ENCODE measurements at places on chromosomes 11 and 22. TPM values are rescaled to one million over a fixed set of nuclear protein-coding genes. Genes with fewer than 3 reads are reported as not detected.

The RAB38 gene
- 1.8 TPM for total RNA-seq

DNA sequence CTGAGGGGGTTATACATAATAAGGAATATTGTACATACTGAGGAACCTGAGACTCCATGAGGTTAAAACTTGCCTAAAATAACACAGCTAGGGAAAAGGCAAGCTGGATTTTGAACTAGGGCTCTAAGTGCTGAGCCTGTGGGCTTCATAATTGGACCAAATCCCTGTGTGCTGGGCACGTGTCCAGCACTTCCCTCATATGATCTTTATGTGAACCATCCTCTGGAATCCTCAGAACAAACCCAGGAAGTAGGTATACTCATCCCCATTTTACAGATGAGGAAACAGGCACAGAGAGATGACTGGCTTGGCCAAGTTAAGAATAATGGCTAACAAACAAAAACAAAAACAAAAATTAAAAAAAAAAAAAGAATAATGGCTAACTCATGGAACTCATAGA is 14.9 kb downstream of the RTN4RL2 start:
- DNase-seq: no peak
- peaks cover 20% of the 10 kb centered on the region for H3K27me3 ChIP-seq
- H3K4me3 ChIP-seq: peak overlapping the region; percentile 44
- H3K27ac ChIP-seq: no peak overlapping the region
- H3K36me3 ChIP-seq: no peaks in the 10 kb centered on the region

- H3K27ac ChIP-seq: peak overlapping the region; percentile 92
- peaks cover 2% of the 10 kb centered on the region for H3K36me3 ChIP-seq
- peaks cover 60% of the 10 kb centered on the region for H3K4me1 ChIP-seq
- peak; percentile 51 for DNase-seq
- H3K27me3 ChIP-seq: peaks cover 3% of the 10 kb centered on the region
These were observed 23.1 kb upstream of the MICAL2 start for GRCh38 chr11:12087075-12088004.

DNA sequence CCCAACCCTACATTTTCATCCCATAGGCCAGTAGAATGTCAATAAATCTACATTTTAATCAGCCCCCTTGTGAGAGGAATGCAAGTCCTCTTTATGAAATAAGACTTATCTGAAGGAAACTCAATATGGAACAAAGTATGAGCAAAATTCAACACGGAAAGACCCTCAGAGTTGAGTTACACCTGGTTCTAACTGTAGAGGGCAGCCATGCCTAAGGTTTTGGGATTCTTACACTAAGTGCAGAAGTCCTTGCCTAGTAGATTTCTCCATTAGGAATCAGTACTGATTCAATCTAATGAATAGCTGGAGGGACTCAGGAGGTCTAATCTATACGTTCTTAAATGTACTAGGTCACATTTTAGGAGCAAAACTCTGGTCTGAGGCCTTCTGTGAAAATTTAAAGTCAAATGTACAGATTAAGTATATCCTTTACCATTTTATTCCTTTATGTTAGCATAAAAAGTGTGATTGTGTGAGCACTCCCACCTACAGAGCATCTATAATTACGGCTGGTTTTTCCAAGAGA is 904.5 kb downstream of the DLG2 start:
- H3K4me1 ChIP-seq: no peaks in the 10 kb centered on the region
- H3K4me3 ChIP-seq: no peak overlapping the region
- no peak overlapping the region for H3K27ac ChIP-seq
- DNase-seq: no peak

The TSPAN18 gene
- 4.9 TPM for total RNA-seq

DNA sequence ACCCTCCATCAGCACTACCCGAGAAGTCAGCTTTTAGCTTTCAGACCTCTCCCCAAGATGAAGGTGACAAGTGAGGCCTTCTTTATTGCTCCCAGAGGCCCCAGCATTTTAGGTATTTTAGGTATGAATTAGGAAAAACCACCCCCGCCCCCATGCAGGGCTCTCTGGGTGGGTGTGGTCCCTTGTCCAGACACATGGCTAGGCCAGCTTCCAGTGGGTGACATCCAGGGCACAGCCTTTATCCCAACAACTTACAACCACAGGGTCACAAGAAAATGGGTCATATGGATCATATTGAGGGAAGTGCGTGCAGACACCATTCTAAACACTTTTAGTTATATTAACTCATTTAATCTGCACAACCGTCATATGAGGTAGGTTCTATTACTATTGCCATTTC is 42.1 kb downstream of the RIBC2 start:
- H3K4me1 ChIP-seq: no peaks in the 10 kb centered on the region
- H3K36me3 ChIP-seq: no peaks in the 10 kb centered on the region
- no peak overlapping the region for H3K4me3 ChIP-seq
- no peak for DNase-seq

DNA sequence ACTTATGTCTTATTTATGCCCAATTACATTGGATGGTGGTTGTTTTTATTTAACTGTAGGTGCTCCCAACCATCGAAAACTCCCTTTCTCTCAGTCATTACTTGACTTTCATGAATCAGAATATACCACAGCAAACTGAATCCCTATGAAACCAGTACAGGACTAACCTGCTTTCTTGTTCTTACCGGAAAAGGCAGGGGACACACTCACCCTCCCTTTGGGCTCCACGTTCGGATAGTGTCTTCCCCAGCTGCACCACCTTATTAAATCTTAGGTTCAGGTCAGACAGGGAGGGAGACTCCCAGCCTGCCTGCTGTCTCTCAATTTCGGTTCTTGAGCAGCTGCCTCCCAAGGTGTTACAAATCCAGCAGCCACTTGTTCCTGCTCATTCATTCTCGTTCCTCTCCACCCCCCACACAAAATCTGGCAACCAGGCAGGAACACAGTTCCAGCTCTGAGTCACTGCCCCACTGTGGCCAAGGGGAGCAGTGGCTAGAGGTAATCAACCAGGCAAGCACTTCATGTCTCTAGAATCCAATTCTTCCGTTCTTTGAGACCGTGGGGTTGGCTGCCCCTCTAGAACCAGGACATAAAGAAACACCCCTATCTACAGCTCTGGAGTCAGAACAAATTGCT is 133.0 kb downstream of the PLEKHA7 start:
- H3K27ac ChIP-seq: no peak overlapping the region
- peaks cover 9% of the 10 kb centered on the region for H3K27me3 ChIP-seq
- no peak overlapping the region for H3K4me3 ChIP-seq
- no peaks in the 10 kb centered on the region for H3K36me3 ChIP-seq
- no peak for DNase-seq
- H3K4me1 ChIP-seq: no peaks in the 10 kb centered on the region

- DNase-seq: no peak
- no peaks in the 10 kb centered on the region for H3K36me3 ChIP-seq
- H3K27me3 ChIP-seq: no peaks in the 10 kb centered on the region
- no peak overlapping the region for H3K27ac ChIP-seq
- no peak overlapping the region for H3K4me3 ChIP-seq
These were observed 253.7 kb upstream of the CHORDC1 start for GRCh38 chr11:90476442-90477007.

GRCh38 chr11:32198053-32198452 is 107.2 kb downstream of the RCN1 start:
- H3K4me1 ChIP-seq: no peaks in the 10 kb centered on the region
- peaks cover 6% of the 10 kb centered on the region for H3K27me3 ChIP-seq
- no peak for DNase-seq
- no peaks in the 10 kb centered on the region for H3K36me3 ChIP-seq
- no peak overlapping the region for H3K27ac ChIP-seq

DNA sequence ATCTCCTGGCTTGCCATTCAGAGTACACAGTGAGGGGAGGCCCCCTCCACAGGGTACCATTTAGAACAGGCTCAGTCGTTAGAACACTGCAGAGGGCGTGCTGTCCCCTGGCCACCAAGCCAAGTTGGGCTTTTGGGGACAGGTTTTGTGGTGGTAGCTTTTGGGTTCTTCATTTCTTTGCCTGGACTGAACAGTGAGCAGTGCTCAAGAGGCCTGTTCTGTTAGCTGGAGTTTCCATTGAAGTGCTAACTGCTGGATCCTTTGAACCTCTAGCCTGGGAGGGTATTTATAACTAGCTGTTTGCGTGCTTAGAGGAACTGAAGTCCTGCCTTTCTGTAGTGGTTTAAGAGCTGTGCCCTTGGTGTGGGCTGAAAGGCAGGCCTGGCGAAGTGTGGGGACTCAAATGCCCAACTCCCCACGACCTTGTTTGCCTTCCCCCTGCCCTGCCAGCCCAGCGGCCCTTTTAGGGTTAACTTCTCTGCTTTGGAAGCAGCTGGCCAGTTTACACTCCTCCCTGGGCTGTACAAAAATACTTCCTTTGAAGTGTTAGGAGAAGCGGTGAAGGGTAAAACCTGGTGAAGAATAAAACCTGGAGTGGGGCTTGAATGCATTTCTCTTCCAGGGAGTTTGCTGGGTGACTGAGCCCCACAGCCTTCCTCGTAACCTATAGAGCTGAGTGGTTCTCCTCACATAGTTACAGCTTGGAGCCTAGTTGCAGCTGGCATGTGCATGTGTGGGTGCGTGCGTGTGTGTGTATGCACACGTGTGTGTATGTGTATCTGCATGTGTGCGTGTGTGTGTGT is 34.6 kb downstream of the ZNRF3 start:
- no peak overlapping the region for H3K4me3 ChIP-seq
- DNase-seq: no peak
- peaks cover 6% of the 10 kb centered on the region for H3K4me1 ChIP-seq
- peaks cover 36% of the 10 kb centered on the region for H3K27me3 ChIP-seq

- H3K27ac ChIP-seq: no peak overlapping the region
- no peaks in the 10 kb centered on the region for H3K27me3 ChIP-seq
- H3K4me1 ChIP-seq: no peaks in the 10 kb centered on the region
- no peak overlapping the region for H3K4me3 ChIP-seq
- DNase-seq: no peak
These were observed 1217.6 kb downstream of the JRKL start for GRCh38 chr11:97607291-97608000.

GRCh38 chr22:50008151-50009040 is 4.2 kb downstream of the IL17REL start:
- H3K27ac ChIP-seq: no peak overlapping the region
- H3K4me1 ChIP-seq: peaks cover 5% of the 10 kb centered on the region
- DNase-seq: no peak
- H3K36me3 ChIP-seq: no peaks in the 10 kb centered on the region
- H3K27me3 ChIP-seq: peaks cover 16% of the 10 kb centered on the region

The SCN4B gene
- 0.17 TPM for total RNA-seq

GRCh38 chr22:48800036-48800885 is 1027.4 kb downstream of the BRD1 start:
- H3K27ac ChIP-seq: no peak overlapping the region
- no peaks in the 10 kb centered on the region for H3K27me3 ChIP-seq
- H3K4me3 ChIP-seq: no peak overlapping the region
- H3K4me1 ChIP-seq: no peaks in the 10 kb centered on the region
- no peak for DNase-seq

GRCh38 chr11:126307706-126308105 is 3.8 kb downstream of the DCPS start:
- no peaks in the 10 kb centered on the region for H3K27me3 ChIP-seq
- no peak overlapping the region for H3K4me3 ChIP-seq
- no peak for DNase-seq
- H3K27ac ChIP-seq: no peak overlapping the region

The CHKA gene
- 9.2 TPM for total RNA-seq

Data from activated naive CD8-positive, alpha-beta T cell treated with anti-CD3 and anti-CD28 coated beads, Interleukin-2, amount 10 ng/mL, durations not matched to agents 7 days and 5 days (primary cell).